ENCODE measurements at places on chromosomes 3 and 15. TPM values are rescaled to one million over a fixed set of nuclear protein-coding genes. Genes with fewer than 3 reads are reported as not detected.

DNA sequence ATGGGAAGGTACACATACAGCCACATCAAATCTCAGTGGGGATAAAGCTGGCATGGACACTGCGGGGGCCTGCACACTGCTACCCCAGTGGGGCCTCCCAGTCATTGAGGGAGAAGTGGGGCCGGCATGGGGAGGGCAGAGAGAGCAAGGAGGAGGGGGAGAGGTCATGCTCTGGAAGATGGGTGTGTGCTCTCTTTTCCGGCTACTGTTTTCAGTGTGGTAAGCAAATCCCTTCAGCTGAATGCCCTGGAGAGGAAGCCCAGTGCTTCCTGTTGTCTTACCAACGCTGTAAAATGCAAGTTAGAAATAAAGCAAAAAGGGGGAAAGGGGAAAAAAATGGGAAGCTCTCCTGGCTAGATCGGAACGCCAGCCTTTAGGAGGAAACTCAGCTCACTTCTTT is 30.8 kb downstream of the NRROS start:
- peaks cover 14% of the 10 kb centered on the region for H3K4me1 ChIP-seq
- peak overlapping the region; percentile 73 for H3K27ac ChIP-seq
- H3K36me3 ChIP-seq, result no peaks in the 10 kb centered on the region
- DNase-seq, result no peak

Gene ARNT2
- total RNA-seq, result not detected

DNA sequence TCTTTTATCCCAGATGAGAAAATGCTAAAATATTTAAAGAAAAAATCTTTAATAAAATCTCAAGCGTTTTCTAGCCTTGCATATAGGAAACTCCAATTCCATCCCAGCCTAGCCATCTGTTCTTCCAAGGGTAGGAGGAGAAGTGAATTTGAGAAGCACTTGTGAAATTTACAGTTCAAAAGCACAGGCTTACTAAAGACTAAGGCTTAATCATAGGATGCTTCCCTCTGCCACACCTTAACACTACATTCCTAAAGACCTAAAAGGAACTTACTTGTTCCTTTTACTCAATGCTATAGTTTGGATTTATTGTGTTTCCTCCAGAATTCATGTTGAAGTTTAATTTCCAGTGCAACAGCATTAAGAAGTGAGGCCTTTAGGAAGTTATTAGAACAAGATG is 764.8 kb upstream of the CADM2 start:
- H3K27ac ChIP-seq, result no peak overlapping the region
- no peaks in the 10 kb centered on the region for H3K4me1 ChIP-seq
- DNase-seq, result no peak
- no peaks in the 10 kb centered on the region for H3K27me3 ChIP-seq

DNA sequence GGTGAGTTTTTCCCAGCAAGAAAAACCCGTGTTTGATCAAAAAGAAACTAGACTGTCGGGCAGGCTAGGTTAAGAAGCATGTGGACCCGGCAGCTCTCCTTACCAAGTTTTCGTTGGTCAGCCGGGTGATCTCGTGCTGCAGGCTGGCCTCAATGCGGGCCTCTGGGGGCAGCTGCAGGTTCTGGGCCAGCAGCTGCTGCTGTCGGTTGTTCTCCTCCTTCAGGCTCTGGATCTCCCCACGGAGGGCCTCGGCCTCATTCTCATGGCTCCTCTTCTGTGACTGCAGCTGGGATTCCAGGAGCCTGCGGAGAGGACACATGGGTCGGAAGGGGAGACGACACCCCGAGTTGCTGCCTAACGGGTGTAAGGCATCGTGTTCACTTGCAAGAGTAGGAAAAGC is 44.5 kb upstream of the MYO5C start:
- DNase-seq, result no peak
- H3K27ac ChIP-seq, result no peak overlapping the region
- H3K4me3 ChIP-seq, result no peak overlapping the region
- H3K4me1 ChIP-seq, result peaks cover 18% of the 10 kb centered on the region
- H3K36me3 ChIP-seq, result peaks cover 19% of the 10 kb centered on the region

DNA sequence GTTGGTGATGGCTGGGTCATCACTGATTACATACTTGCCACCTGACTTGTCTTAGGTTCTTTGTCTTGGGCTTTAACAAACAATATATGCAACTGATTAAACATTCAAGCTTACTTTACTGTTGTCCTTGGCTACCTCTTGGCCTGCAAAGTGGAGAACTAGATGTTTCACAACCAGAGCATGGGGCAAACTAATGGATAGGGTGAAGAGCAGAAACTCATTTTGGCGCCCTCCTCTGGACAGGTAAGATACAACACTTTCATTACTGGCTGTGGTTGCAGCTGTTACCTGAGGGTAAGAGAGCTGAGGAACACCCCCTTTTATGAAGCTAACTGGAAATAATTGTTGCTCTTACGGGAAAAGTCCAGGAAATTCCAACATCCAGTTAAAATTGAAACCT is 262.1 kb downstream of the NAALADL2 start:
- no peaks in the 10 kb centered on the region for H3K4me1 ChIP-seq
- no peaks in the 10 kb centered on the region for H3K27me3 ChIP-seq
- no peaks in the 10 kb centered on the region for H3K36me3 ChIP-seq

GRCh38 chr3:108134555-108134880 is 43.7 kb upstream of the CD47 start:
- peak; percentile 28 for DNase-seq
- H3K36me3 ChIP-seq, result peaks cover 86% of the 10 kb centered on the region
- H3K27ac ChIP-seq, result peak overlapping the region; percentile 78
- H3K4me1 ChIP-seq, result peaks cover 68% of the 10 kb centered on the region
- H3K27me3 ChIP-seq, result no peaks in the 10 kb centered on the region

Gene SCAANT1
- not detected for total RNA-seq

DNA sequence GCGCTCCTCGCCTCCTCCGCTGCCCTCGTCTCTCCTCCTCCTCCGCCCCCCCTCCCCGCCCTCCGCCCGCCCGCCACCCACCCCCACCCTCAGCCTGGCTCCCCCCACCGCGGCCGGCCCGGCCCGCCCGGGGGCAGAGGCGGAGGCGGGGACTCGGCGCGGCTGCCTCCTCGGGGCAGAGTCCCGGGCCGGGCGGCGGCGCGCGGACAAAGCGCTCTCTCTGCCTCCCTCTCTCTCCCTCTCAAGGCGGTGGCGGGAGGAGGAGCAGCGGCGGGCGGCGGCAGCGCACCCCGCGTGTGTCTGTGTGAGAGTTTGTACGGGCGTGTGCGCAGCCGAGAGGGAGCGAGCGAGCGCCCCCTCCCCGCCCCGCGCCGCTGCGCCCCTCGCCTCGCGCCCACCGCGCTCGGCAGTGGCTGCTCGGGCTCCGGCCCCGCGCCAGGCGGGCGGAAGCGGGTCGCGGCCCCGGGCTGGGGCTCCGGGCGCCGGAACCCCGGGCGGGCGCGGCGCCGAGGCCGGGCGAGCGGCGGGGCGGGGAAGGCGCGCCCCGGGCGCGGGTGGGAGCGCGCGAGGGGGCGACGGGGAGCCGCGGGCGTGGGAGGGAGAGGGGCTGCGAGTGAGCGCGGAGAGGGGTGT is at the start of gene IGF2BP2:
IGF2BP2 (minus strand) TSS at position 37 of the 633 bp plus-strand sequence. CDS start 82 bp downstream, outside the sequence.
- peaks cover 2% of the 10 kb centered on the region for H3K36me3 ChIP-seq
- peak within 1 kb of the TSS; percentile 68 for H3K27ac ChIP-seq
- H3K4me3 ChIP-seq, result peak within 1 kb of the TSS; percentile 86
- peak; percentile 87 for DNase-seq
- H3K4me1 ChIP-seq, result peaks cover 13% of the 10 kb centered on the region
- peaks cover 71% of the 10 kb centered on the region for H3K27me3 ChIP-seq

GRCh38 chr3:72299823-72300222 is 514.9 kb upstream of the PROK2 start:
- no peaks in the 10 kb centered on the region for H3K4me1 ChIP-seq
- no peak for DNase-seq
- no peak overlapping the region for H3K27ac ChIP-seq
- H3K27me3 ChIP-seq, result no peaks in the 10 kb centered on the region
- H3K4me3 ChIP-seq, result no peak overlapping the region
- H3K36me3 ChIP-seq, result peaks cover 3% of the 10 kb centered on the region

Gene LRRC2
- total RNA-seq, result not detected

DNA sequence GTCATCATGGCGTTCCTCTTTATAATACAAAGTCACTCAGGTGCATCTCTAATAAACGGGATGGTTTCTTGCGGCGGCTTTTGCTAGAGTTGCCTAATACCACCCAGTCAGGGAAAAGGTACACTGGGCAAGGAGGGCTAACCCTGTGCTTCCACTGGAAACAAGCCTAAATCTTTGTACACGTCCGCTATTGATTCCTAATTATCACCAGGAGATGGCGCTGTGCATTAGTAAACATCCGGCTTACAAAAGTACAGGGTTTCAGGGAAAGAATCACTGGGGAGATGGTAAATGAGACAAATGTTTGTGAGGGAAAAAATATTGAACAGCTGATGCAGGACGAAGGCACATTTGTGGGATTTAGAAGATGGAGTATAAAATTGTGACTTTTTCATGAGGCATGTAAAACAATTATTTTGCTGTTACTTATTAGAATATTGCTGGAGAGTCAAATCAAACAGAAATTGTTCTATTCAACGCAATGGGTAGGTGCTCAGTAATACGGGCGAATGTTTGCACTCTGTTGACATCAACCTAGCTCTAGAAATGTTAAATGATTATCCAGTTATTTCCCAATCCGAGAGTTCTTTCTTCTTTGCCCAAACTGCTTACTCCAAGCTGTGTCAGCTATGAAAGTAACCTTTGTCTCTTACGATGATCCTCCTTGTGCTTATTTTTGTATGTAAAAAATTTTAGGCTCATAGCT is 50.6 kb downstream of the GMNC start:
- H3K27me3 ChIP-seq, result no peaks in the 10 kb centered on the region
- no peak overlapping the region for H3K4me3 ChIP-seq
- no peaks in the 10 kb centered on the region for H3K36me3 ChIP-seq
- peak; percentile 66 for DNase-seq

DNA sequence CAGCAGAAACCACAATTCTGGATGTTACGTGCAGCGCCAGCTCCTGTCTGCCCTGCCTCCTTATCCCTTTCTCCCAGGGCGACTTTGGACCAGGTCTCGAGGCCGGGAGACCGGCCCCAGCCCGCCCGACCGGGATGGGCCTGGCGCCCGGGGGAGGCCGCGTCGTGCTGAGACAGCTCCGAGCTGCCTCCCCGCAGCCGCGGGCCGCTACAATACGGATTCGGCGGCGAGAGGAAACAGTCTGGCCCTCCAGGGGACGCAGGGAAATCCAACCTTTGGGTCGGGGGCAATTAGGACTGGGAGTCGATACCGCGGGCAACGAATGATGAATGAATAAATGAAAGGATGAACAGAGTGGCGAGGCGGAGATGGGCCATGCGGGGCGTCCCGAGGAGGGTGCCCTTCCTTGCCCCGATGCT is 537 bp downstream of the GRAMD2A start:
- no peak overlapping the region for H3K27ac ChIP-seq
- no peak for DNase-seq
- H3K27me3 ChIP-seq, result peaks cover 17% of the 10 kb centered on the region
- H3K4me1 ChIP-seq, result peaks cover 17% of the 10 kb centered on the region

Gene LOXL1
- total RNA-seq, result 0.49 TPM

- H3K4me3 ChIP-seq, result no peak overlapping the region
- H3K36me3 ChIP-seq, result peaks cover 41% of the 10 kb centered on the region
- no peak for DNase-seq
- no peaks in the 10 kb centered on the region for H3K27me3 ChIP-seq
These were observed 9.9 kb downstream of the ITPR1 start for GRCh38 chr3:4503050-4503449.

DNA sequence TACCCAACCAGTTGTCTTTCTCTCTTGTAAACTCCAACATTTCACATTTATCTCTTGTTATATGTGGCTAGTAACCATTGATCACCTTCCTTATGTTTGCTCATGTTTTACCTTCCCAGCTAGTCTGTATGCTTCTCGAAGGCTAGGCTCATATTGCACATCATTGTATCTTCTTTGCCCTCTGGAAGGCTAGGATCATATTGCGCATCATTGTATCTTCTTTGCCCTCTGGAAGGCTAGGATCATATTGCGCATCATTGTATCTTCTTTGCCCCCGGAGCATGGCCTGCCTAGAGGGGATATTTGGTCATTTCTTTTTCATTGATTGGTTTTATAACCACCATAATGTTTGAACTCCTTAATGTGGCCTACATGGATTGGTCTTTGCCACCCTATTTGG is 39.4 kb upstream of the ATP13A3 start:
- H3K36me3 ChIP-seq, result peaks cover 3% of the 10 kb centered on the region
- no peak overlapping the region for H3K4me3 ChIP-seq
- H3K27ac ChIP-seq, result no peak overlapping the region

Gene AP2M1
- 242 TPM for total RNA-seq

Gene CHRM5
- total RNA-seq, result not detected

- peaks cover 61% of the 10 kb centered on the region for H3K4me1 ChIP-seq
- peak overlapping the region; percentile 27 for H3K27ac ChIP-seq
- H3K27me3 ChIP-seq, result no peaks in the 10 kb centered on the region
- no peak overlapping the region for H3K4me3 ChIP-seq
These were observed 226.1 kb upstream of the BHLHE40 start for GRCh38 chr3:4753073-4753691.

DNA sequence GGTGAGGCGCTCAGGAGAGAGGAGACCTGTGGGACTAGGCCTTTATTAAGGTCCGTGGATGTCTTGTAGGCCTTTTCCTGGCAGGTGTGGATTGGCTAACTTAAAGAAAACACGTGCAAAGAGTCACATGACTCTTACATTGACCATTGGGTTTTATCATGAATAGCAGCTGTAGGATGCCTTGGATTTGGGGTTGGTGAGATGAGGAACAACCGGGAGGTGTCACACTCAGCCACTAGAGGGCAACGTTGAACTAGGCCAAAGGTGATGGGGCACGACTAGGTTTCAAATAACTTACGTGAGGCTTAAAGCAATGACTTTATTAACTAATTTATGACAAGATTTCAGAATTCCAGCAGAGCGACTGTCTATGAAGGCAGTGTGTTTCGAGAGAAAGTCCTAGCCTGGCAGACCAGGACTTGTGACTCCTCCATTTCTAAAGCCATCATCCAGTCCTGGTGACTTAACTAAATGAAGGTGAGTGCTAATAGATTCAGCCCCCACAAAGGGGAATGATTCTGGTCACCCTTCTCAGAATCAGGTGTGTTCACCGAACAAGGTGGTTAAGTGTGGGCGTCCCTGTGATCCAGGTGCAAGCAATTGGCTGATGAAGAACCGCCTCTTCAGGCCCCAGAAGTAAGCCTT is 345.6 kb downstream of the MCTP2 start:
- H3K27ac ChIP-seq, result no peak overlapping the region
- DNase-seq, result peak; percentile 86
- no peaks in the 10 kb centered on the region for H3K36me3 ChIP-seq
- H3K4me3 ChIP-seq, result no peak overlapping the region
- peaks cover 57% of the 10 kb centered on the region for H3K27me3 ChIP-seq

Gene SEMA3F
- total RNA-seq, result 0.14 TPM

DNA sequence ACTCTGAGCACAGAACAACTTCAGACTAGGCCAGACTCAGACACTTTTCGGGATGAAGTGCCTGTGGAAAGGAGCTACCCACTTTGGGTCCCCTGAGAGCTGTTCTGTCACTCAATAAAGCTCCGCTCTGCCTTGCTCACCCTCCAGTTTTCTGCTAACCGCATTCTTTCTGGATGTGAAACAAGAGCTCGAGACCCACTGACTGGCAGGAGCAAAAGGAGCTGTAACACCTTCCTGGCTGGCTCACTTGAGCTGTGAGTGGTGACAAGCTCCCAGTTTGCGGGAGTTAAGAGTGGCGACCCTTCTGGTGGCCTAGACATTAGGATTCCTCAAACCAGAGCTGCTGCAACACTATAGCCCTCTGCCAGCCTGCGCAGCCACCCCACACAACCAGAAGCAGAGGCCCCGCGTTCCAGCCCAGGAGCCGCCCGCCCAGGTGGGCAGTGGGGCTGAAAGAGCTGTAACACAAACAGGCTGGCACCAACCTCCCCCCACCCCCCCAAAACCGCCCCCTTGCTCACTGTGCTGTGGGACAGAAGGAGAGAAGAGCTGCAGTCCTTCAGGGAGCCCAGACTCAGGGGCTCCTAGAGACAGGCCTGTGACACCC is 1178.1 kb upstream of the GBE1 start:
- H3K4me3 ChIP-seq, result no peak overlapping the region
- no peak for DNase-seq
- H3K4me1 ChIP-seq, result no peaks in the 10 kb centered on the region
- H3K27ac ChIP-seq, result no peak overlapping the region

All from activated CD4-positive, alpha-beta T cell treated with anti-CD3 and anti-CD28 coated beads, Interleukin-2, amount 10 ng/mL, durations not matched to agents 24 days and 14 days (primary cell).